ENCODE measurements at places on chromosomes 7 and 10.

DNA sequence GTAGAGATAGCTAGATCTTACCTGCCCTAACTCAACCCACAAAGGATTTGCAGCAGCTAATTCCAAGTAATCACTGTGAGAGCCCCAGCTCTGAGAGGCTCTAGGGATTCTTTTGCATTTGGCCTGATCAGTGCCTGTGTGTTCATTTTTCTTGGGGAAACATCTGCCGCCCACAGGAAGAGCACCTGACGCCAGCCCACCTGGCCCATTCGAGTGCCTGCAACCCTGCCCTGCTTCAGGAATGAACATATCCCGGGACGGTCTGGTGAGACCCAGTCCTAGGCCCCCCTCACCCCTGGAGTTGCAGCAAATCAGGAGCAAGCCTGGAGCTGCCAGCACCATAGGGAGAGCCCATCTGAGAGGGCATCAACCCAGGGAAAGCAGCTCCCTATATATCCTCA is 38.8 kb downstream of the GSDME start:
- no peak for DNase-seq

GRCh38 chr10:19772972-19773371 is 43.3 kb upstream of the PLXDC2 start:
- no peak for DNase-seq

DNA sequence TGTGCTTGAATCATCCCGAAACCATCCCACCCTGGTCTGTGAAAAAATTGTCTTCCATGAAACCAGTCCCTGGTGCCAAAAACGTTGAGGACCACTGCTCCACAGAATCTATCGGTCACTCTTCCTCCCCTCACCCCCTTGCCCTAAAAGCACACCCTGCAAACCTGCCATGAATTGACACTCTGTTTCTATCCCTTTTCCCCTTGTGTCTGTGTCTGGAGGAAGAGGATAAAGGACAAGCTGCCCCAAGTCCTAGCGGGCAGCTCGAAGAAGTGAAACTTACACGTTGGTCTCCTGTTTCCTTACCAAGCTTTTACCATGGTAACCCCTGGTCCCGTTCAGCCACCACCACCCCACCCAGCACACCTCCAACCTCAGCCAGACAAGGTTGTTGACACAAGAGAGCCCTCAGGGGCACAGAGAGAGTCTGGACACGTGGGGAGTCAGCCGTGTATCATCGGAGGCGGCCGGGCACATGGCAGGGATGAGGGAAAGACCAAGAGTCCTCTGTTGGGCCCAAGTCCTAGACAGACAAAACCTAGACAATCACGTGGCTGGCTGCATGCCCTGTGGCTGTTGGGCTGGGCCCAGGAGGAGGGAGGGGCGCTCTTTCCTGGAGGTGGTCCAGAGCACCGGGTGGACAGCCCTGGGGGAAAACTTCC is 784 bp upstream of the SERPINE1 start:
- DNase-seq, result no peak

DNA sequence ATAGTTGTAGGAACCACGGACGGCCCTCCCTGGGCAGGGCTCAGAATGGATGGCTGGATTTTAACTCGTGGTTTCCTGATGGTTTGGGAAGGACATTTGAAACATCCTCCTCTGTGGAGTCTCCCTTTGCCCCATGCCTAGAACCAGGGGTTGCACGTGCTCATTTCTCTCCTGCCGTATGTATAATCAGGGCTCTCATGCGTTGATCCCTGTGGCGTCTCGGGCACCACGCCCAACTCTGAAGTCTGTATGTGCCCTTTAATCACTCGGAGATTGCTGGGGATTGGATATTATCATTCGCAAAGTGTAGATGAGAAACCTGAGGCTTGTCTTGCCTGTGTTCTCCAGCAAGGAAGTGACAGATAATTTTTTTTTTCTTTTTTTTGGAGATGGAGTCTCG is 257.1 kb downstream of the CAMK1D start:
- DNase-seq, result no peak

DNA sequence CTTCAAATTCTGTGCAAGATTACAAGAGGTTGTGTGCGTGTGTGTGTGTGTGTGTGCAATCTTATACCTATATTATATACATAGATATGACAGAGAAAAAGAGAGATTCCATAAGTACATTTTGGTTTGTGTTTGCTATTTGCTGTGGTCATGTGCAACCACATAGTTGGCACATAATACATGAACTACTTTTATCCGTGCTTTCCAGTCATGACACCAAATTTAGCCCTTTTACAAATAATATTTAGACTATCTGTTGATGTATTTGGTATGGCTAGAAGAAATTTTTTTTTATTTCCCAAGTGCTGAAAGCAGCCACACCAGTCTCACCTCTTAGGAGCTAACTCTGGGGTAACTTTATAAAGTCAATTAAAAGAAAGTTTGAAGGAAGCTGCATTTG is 63.5 kb upstream of the EGFR start:
- no peak for DNase-seq

- DNase-seq, result no peak
These were observed at the start of gene RARRES2 for GRCh38 chr7:150341263-150342120. Gene RARRES2 (minus strand): TSS chr7:150341629. CDS start chr7:150340609, 1,020 bp downstream.

GRCh38 chr7:157565981-157566630 is 229.3 kb downstream of the DNAJB6 start:
- no peak for DNase-seq

DNA sequence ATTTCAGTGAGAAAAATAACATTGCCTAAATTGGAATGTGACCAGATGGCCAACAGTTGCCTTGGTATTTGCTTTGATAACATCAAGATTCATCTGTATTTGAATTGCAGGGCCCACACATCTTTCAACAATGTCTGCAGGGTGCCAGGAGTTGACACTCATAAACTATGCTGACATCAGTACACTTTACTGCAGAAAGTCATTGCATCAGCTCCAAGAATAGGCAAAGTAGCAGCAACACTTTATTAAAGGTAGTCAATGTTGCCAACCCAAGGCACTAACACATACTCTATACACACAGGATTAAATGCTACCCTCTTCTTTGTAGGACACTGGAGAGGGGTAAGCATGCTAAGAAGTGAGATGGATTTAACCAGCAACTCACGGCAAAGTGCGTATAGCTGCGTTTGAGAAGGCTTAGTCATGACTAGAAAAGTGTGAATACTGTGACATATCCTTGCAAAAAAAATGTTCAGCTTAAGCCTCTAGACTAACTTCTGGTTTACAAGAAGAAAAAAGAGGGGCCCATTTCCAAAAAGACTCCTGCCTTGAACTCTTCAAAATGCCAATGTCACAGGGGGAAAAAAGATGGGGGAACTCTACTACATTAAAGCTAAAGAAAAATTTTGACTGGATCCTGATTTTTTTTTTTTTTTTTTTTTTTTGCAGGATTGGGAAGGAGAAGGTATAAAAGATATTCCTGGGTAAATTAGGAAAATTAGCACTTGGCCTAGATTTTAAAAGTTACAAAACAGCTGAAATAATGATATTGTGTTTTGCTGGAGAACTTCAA is 2.2 kb downstream of the BBIP1 start:
- no peak for DNase-seq

DNA sequence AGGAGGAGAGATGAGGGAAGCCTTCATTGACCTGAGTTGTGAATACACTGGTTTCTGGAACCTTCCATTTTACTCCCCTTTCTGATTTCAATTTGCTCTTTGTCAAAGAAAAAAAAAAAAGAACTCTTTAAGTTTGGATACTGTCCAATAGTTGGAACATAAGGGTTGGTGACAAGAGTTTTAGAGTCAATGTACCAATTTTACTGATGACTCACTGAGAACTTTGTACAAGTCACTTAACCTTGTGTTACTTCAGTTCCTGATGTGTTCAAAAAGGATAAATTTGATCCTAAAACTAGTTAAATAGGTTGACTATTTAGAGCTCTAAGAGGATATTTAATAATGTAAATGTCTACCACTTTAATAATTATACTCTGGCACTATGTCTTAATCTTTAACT is 4.1 kb upstream of the CDK14 start:
- DNase-seq, result no peak

DNA sequence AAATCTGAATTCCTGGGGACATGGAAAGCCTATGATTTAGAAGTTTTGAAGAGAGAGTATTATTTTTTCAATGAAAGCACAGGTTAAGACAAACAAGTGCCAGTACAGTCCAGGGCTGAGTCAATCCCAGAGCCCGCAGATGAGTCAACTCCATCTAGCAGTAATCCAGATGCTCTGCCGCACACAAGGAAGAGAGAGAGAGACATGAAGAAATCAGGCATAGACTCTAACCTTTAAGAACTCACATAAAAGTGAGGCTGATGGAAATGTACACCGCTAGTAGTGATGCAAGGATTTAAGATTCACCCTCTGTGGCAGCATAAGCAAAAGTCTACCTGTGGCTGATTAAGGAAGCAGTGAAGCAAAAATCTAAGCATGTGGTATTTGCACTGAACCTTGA is 651.5 kb downstream of the TNS3 start:
- no peak for DNase-seq

Data from NCI-H1048 (cell line).